DMS53 (cell line): ENCODE measurements at places on chromosomes 16 and 17.
A peak's percentile ranks its signal among the peaks of the same experiment; 100 is the strongest.

- DNase-seq = no peak
Measured at GRCh38 chr16:85924675-85925074, 25.7 kb downstream of the IRF8 start.

- DNase-seq = peak; percentile 41
Measured at GRCh38 chr16:56812884-56813283, 52.1 kb upstream of the SLC12A3 start.

GRCh38 chr16:87661561-87661960 lies 59.3 kb downstream of the JPH3 start:
- no peak for DNase-seq

DNA sequence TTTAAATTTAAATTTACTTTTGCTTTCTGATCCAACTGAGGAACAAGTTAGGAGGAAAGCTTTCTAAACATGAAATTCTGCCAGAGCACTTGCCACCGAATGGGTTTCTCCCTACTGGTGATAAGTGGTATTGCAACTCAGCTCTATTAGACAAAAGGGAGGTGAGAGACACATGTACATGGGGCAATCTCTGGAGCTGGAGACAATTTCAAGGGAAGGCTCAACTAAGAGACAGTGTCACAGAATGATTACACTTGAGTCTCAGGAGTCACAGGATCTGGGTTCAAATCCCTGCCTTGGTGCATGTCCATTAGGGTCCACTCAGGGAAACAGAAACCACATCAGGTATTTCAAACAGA lies 37.4 kb downstream of the SOCS1 start:
- DNase-seq = peak; percentile 40

DNA sequence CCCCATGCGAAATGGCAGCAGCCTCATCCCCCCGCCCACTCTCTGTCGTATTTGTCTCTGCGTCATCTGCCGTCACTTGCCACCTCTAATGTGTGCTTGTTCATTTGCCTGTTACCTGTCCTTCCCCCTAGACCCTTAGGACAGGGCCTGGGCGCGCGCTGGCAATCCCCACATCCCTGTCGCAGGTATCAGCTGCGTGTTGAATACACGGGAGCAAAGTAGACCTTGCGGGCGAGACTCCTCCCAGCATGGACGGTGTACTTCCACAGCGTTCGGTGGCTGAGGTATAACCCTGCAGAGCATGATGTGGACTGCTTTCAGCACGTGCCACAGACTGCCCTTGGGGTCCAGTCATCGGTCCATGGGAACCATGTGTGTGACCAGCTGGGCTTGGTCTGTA lies 170.1 kb upstream of the CHMP6 start:
- no peak for DNase-seq

GRCh38 chr17:74860229-74860871 lies 665 bp upstream of the GRIN2C start:
- peak; percentile 50 for DNase-seq

DNA sequence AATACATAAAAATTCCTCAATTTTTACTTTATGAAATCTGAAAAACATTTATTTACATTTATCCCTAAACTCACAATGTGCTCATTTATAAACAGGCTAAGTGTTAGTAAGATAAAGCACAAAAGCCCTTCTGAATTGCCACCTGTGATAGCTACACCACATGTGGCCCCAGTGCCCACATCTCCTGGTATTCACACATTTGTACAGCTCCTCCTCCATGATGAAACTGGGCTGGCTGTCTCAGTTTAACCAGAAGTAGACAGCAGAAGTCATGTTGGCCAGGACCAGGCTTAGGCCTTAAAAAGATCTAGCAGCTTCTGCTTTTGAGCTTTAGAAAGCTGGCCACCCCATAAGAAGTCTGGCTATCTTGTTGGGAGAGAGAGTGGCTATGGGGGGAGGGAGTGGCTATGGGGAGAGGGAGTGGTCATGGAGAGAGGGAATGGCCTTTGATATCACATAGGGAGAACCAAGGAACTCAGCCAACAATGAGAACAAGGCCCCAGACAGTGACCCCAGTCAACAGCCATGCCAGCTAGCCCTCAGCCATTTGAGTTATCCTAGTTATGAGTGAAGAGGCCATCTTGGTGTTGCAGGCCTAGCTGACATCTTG lies 47.4 kb downstream of the CEP95 start:
- no peak for DNase-seq

DNA sequence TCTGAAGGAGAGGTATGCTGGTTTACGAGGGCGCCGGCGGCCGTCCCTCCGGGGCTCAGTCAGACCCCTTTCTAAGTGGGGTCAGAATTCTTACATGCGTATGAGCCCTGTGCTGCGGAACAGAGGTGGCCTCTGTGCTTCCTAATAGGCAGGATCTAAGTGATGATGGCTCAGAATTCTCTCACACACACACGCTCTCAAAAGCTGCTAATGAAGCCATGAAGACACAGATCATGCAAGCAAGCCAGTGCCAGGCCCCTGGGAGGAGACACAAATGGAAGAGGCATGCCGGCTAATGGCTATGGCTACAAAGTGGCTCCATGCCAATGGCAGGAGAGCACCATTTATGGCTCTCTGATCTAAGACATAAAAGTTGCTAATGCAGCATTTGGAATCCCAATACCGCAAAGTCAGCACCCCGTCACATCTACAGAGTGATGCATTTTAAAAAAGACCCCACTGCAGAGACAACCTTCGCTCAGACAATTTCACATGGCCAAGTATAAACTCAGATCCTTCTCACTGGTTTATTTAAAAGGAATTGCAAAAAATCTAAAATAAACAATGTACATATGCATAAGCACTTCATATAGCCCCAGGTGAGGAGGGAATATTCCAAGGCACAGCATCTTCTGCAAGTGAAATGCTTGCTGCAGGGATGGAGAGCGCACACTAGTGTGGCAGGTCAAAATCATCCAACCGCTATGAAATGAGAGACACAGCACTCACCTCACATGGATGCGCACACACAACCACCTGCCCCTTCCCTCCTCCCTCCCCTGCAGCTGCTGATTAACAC lies 24.5 kb downstream of the NPLOC4 start:
- DNase-seq = no peak

DNA sequence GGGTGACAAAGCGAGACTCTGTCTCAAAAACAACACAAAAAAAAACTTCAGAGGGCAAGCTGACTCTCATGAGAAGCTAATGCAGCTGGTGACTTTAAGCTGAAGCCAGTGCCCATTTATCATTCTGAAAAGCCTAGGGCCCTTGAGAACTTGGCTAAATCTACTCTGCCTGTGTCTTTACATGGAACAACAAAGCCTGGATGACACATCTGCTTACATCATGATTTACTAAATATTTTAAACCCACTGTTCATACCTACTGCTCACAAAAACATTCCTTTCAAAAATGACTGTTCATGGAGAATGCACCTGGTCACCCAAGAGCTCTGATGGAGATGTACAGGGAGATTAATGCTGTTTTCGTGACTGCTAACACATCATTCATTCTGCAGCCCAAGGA lies 6.1 kb upstream of the ALOX12 start:
- no peak for DNase-seq

DNA sequence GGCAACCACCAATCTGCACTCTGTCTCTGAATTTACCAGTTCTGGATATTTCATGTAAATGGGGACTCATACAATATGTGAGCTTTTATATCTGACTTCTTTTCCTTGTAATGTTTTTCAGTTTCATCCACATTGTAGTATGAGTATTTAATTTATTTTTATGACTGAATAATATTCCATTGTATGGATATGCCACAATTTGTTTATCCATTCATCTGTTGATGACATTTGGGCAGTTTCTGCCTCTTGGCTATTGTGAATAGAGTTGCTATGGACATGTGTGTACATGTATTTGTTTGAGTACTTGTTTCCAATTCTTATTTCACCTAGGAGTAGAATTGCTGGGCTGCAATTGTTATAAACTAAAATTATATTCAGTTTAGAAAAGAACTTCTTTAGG lies 126.9 kb downstream of the MRTFB start:
- DNase-seq = peak; percentile 10

DNA sequence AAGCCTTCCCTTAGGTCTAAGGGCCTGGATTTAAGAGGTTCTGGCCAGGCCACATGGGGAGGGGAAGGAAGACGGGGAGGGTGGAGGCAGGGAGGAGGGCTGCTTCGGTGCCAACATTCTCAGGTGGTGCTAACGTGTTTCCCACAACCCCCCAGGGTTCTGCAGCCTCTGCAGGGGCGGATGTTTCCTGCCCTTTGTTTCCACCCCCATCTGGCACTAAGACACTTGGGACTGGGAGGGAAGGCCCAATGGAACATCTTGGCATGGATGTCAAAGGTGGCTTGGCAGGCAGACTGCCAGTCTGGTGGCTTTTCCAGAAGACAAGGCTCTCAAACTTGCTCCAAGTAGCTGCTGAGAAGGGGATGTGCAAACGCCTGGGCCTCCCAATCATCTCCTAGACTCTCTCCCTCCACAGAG lies 12.7 kb downstream of the HIC1 start:
- DNase-seq = no peak

DNA sequence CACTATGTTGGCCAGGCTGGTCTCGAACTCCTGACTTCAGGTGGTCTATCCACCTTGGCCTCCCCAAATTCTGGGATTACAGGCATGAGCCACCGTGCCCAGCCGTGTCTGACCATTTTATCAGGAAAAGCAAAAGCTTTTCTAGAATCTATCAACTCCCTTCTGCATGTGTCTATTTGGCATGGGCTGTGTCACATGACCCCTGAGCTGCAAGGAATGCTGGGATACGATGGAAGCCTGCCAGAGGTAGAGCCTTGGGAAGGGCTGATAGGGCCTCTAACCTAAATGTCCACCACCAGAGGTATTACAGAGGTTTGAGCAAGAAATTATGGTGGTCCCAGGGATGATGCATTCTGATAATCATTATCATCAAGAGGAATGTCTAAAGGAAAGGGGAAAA lies 616.2 kb downstream of the WWOX start:
- no peak for DNase-seq

- DNase-seq = no peak
Measured at GRCh38 chr16:31243734-31244670, 15.8 kb upstream of the ITGAM start.

GRCh38 chr17:73203788-73204479 lies 11.1 kb downstream of the COG1 start:
- peak; percentile 69 for DNase-seq

GRCh38 chr17:4850246-4850645 lies 17.1 kb downstream of the MINK1 start:
- DNase-seq = no peak

DNA sequence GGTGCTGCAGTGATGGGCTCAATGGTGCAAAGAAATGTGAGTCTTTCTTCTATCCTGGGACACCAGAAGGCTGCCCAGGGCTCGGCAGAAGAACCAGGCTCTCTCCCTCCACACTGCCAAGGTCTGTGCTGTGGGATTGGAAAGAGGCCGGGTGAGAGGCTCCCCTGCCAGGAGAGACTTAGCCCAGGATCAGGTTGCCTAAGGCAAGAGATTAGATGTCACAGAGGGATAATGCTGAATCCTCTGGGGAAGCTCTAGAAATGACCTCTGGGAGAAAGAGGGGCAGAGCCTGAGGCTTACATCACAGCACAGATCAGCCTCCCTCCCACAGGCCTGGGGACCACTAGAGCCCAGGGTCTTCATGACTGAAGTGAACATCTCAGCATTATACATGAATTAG lies 5.7 kb upstream of the DOC2B start:
- DNase-seq = no peak

DNA sequence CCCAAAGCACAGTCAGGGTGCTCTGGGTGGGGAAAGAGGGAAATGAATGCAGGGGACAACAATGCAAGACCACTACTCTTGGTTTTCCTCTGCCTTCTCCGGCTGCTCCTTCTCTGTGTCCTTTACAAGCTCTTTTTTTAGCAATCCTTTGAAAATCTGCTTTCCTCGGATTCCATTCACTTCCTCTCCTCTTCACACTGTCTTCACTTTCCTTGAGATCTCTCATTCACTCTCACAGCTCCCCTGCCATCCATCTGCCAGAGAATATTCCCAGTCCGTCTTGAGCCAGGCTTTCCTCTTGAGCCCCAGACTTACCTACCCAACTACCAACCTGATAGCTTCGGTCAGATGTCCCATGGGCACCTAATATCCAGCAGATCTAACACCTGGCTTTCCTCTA lies 11.0 kb upstream of the SPOP start:
- no peak for DNase-seq

GRCh38 chr17:29959658-29960337 lies 18.4 kb downstream of the EFCAB5 start:
- no peak for DNase-seq

DNA sequence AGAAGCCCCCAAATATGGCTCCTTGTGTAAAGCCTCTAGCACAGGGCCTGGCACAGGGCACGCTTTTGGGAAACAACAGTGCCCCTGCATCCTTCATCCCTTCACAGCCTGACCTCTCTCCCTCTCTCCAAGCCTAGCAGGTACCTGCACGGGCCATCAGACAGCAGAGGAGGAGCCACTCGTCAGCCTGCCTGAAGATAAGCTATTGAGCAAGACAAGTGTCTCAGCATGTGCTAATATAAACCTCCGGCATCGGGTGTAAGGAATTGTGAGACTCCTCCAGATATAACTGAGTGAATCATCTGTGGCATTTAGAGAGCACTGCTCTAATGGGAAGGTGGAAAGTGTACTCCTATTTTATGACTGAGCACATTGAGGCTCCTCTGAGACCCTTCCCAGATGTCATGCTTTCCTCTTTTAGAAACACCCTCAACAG lies 38.3 kb downstream of the TBX4 start:
- DNase-seq = no peak

- no peak for DNase-seq
Measured at GRCh38 chr17:77636835-77637817, 321.4 kb upstream of the TNRC6C start.

- DNase-seq = no peak
Measured at GRCh38 chr17:64442541-64442971, 6.4 kb upstream of the MILR1 start.

- DNase-seq = no peak
Measured at GRCh38 chr17:36514856-36515255, 19.8 kb downstream of the MYO19 start.

DNA sequence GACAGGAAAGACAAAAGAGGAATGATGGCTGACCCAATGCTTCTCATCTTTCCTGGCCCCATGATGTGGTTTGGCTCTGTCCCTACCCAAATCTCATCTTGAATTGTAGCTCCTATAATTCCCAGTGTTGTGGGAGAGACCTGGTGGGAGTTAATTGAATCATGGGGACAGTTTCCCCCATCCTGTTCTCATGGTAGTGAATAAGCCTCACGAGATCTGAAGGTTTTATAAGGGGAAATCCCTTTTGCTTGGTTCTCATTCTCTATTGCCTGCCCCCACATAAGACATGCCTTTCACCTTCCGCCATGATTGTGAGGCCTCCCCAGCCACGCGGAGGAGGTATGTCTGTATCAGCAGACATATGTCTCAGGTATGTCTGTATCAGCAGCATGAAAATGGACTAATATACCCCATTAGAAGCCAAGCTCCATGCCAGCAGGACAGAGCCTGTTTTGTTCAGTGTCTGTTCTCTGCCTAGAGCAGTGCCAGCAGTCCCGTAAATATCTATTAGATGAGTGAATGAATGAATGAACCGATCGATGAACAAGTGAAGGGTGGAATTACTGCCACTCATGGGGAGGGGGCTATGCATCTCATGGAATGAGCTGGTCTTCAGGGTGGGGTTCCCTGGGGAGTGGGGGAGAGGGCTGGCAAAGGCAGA lies 304.4 kb downstream of the SOX9 start:
- no peak for DNase-seq
